ENCODE measurements at places on chromosomes 2 and 18. TPM values are rescaled to one million over a fixed set of nuclear protein-coding genes. Genes with fewer than 3 reads are reported as not detected.

Gene VRK2
- total RNA-seq = 27.6 TPM

DNA sequence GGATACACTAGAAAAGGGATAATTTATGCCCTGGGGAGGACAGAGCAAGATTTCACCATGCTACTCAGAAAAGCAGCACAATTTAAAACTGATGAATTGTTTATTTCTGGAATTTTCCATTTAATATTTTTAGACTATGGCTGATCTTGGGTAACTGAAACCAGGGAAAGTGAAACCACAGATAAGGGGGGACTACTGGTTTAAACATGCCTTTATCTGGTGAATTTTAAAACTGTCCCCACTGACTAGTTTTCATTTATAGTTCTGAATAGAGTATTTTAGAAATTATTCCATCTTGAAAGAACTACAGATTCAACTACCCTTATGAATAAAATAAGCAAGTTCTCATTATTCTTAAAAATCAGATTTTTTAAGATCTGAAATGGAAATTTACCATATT lies 15.0 kb downstream of the NFU1 start:
- H3K4me3 ChIP-seq = no peak overlapping the region
- no peak overlapping the region for H3K27ac ChIP-seq
- no peaks in the 10 kb centered on the region for H3K4me1 ChIP-seq
- H3K27me3 ChIP-seq = no peaks in the 10 kb centered on the region

Gene ANXA4
- 30.2 TPM for total RNA-seq

Gene GATA6
- 0.11 TPM for total RNA-seq

DNA sequence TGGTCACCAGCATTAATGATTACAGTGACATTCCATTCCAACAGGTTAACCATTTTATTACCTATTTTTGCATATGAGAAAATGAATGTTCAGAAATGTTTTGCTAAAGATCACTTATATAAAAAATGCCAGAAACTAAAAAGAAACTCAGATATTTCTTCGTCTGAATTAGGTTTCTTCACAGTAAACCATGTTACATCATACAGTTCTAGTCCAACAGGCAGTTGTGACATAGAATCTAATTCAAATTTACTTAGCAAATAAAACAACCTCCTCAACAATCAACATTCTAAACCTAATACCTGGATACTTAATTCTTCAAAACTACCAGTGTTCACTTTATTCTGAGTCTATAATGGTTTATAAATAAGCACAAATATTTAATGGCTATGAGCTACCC lies 416.3 kb upstream of the LRRTM4 start:
- H3K4me3 ChIP-seq = no peak overlapping the region
- H3K36me3 ChIP-seq = no peaks in the 10 kb centered on the region
- H3K4me1 ChIP-seq = no peaks in the 10 kb centered on the region
- no peak for DNase-seq
- no peaks in the 10 kb centered on the region for H3K27me3 ChIP-seq
- H3K27ac ChIP-seq = no peak overlapping the region

GRCh38 chr2:51025906-51026555 lies 5.9 kb downstream of the NRXN1 start:
- H3K27ac ChIP-seq = no peak overlapping the region
- no peaks in the 10 kb centered on the region for H3K27me3 ChIP-seq
- no peaks in the 10 kb centered on the region for H3K36me3 ChIP-seq
- no peaks in the 10 kb centered on the region for H3K4me1 ChIP-seq
- H3K4me3 ChIP-seq = no peak overlapping the region

GRCh38 chr2:52456561-52457377 lies 1310.8 kb upstream of the CHAC2 start:
- no peaks in the 10 kb centered on the region for H3K36me3 ChIP-seq
- no peak overlapping the region for H3K4me3 ChIP-seq
- no peaks in the 10 kb centered on the region for H3K4me1 ChIP-seq

DNA sequence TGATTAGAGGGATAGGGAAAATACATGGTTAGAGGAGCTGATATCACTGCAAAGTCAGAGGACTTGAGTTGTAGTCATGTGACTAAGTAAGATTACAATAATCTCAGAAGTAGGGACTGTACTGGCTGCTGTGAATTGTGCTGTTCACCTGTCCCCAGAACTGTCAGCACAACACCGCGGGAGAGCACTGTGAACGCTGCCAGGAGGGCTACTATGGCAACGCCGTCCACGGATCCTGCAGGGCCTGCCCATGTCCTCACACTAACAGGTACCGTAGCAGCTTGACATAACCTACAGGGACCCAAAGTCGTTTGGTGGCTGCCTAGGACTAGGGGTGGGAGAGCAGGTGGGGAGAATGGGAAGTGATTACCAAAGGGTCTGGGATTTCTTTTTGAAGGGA lies 132.8 kb upstream of the TTC39C start:
- no peaks in the 10 kb centered on the region for H3K36me3 ChIP-seq
- no peak overlapping the region for H3K27ac ChIP-seq
- peaks cover 19% of the 10 kb centered on the region for H3K4me1 ChIP-seq
- H3K4me3 ChIP-seq = no peak overlapping the region

Gene LOXHD1
- not detected for total RNA-seq

DNA sequence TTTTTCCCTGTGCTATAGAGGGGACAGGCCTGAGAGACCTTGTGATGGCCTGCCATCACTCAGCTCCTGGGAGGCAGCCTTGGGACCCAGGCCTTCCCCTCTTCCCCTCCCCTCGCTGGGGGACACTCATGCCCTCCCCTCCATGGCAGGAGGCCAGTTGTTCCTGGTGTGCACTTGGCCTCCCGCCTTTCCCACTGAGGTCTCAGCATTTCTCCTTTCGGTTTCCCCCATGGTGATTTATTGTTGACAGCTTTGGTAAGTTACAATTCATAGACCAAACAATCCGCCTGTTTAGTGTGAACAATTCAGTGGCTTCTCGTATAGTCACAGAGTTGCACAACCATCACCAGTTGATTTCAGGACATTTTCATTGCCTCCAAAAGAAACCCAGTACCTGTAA lies 10.2 kb upstream of the CNDP1 start:
- no peaks in the 10 kb centered on the region for H3K27me3 ChIP-seq
- peaks cover 12% of the 10 kb centered on the region for H3K36me3 ChIP-seq
- H3K4me1 ChIP-seq = no peaks in the 10 kb centered on the region
- H3K27ac ChIP-seq = no peak overlapping the region

- no peak within 1 kb of the TSS for H3K27ac ChIP-seq
- peaks cover 27% of the 10 kb centered on the region for H3K4me1 ChIP-seq
- peaks cover 50% of the 10 kb centered on the region for H3K27me3 ChIP-seq
- H3K36me3 ChIP-seq = no peaks in the 10 kb centered on the region
- H3K4me3 ChIP-seq = peak within 1 kb of the TSS; percentile 21
- peak; percentile 91 for DNase-seq
These were observed at the start of gene EGR4 for GRCh38 chr2:73293534-73294171. EGR4 (minus strand) TSS chr2:73293548; CDS start chr2:73293317, 231 bp downstream.

All from CD8-positive, alpha-beta memory T cell (primary cell).